Hair follicle dermal papilla cell (primary cell): ENCODE measurements at places on chromosomes 7 and 10. TPM values are rescaled to one million over a fixed set of nuclear protein-coding genes. Genes with fewer than 3 reads are reported as not detected.

The NUPR2 gene
- not detected in 2 replicates for total RNA-seq

The ZNF518A gene
- 13.1 and 20.3 TPM in 2 replicates for total RNA-seq

The PTF1A gene
- total RNA-seq: not detected in 2 replicates

The ASIC3 gene
- 0.12 and 0.16 TPM in 2 replicates for total RNA-seq

The SLC25A28 gene
- total RNA-seq: 18.0 and 19.5 TPM in 2 replicates

The CXCL12 gene
- 269 and 307 TPM in 2 replicates for total RNA-seq

The FAM241B gene
- not detected in 2 replicates for total RNA-seq

The LDB3 gene
- under 0.01 TPM in 1 of 2 replicates, not detected in the other for total RNA-seq

The CHN2 gene
- total RNA-seq: 0.36 TPM in 1 of 2 replicates, not detected in the other

The ITPRID1 gene
- total RNA-seq: not detected in 2 replicates

The IGFBP1 gene
- 0.12 TPM in 1 of 2 replicates, not detected in the other for total RNA-seq

The HOXA3 gene
- total RNA-seq: not detected in 2 replicates

The ANKRD61 gene
- total RNA-seq: 0.16 TPM in 1 of 2 replicates, not detected in the other

The AGAP5 gene
- 3.4 and 5.4 TPM in 2 replicates for total RNA-seq

The GIMAP2 gene
- total RNA-seq: 5.1 and 10.7 TPM in 2 replicates

The DYNC1I1 gene
- 0.81 and 0.85 TPM in 2 replicates for total RNA-seq

The BMI1 gene
- 42.6 and 44.3 TPM in 2 replicates for total RNA-seq

The TFPI2 gene
- 1.9 and 2.8 TPM in 2 replicates for total RNA-seq

The HERPUD2 gene
- 31.6 and 37.0 TPM in 2 replicates for total RNA-seq

The HKDC1 gene
- total RNA-seq: 0.16 and 0.24 TPM in 2 replicates

The EPHA1 gene
- not detected in 2 replicates for total RNA-seq

The ABCC2 gene
- total RNA-seq: 1.1 and 1.3 TPM in 2 replicates

The SPDYE16 gene
- 0.16 TPM in 1 of 2 replicates, not detected in the other for total RNA-seq

The MRLN gene
- not detected in 2 replicates for total RNA-seq

The MMD2 gene
- not detected in 2 replicates for total RNA-seq

The SYNPO2L gene
- under 0.01 TPM in 1 of 2 replicates, not detected in the other for total RNA-seq

The GTF2I gene
- total RNA-seq: 114 and 153 TPM in 2 replicates

The AKR1C4 gene
- total RNA-seq: not detected in 2 replicates

The DMTF1 gene
- total RNA-seq: 59.4 and 98.2 TPM in 2 replicates

The ZNF804B gene
- not detected in 2 replicates for total RNA-seq

The CRYGN gene
- total RNA-seq: 0.16 and 0.61 TPM in 2 replicates

The GOLGA7B gene
- under 0.01 TPM in 2 replicates for total RNA-seq

The SLC16A12 gene
- total RNA-seq: not detected in 2 replicates

The IFT22 gene
- 26.6 and 31.0 TPM in 2 replicates for total RNA-seq

The CFTR gene
- total RNA-seq: under 0.01 and 0.16 TPM in 2 replicates

The IPMK gene
- total RNA-seq: 11.7 and 11.8 TPM in 2 replicates

The ELN gene
- 36.6 and 38.0 TPM in 2 replicates for total RNA-seq

The TMEM254 gene
- 11.2 and 15.1 TPM in 2 replicates for total RNA-seq

The HK1 gene
- total RNA-seq: 141 and 167 TPM in 2 replicates

The PDK4 gene
- total RNA-seq: 0.49 TPM in 2 replicates

The PILRA gene
- 0.36 TPM in 1 of 2 replicates, not detected in the other for total RNA-seq

The TEX47 gene
- total RNA-seq: not detected in 2 replicates

The CCL24 gene
- not detected in 2 replicates for total RNA-seq

The TAS2R41 gene
- 0.49 TPM in 1 of 2 replicates, not detected in the other for total RNA-seq

The CDH23 gene
- 0.24 and 0.49 TPM in 2 replicates for total RNA-seq

The LAMTOR4 gene
- total RNA-seq: 54.8 and 60.7 TPM in 2 replicates

The SSC4D gene
- 0.32 and 1.2 TPM in 2 replicates for total RNA-seq

The KIAA1549 gene
- 3.0 and 3.6 TPM in 2 replicates for total RNA-seq

The ZSCAN25 gene
- total RNA-seq: 14.0 and 22.6 TPM in 2 replicates

The DGKB gene
- total RNA-seq: 0.32 and 0.97 TPM in 2 replicates

The GAD2 gene
- not detected in 2 replicates for total RNA-seq

The COL26A1 gene
- total RNA-seq: not detected in 2 replicates

The TSPAN12 gene
- 1.1 and 2.1 TPM in 2 replicates for total RNA-seq

The WASL gene
- total RNA-seq: 20.4 and 25.8 TPM in 2 replicates

The TRIM50 gene
- not detected in 2 replicates for total RNA-seq

The ZNF365 gene
- 3.9 and 4.0 TPM in 2 replicates for total RNA-seq

The CPXM2 gene
- total RNA-seq: 16.8 and 30.5 TPM in 2 replicates

The GPER1 gene
- total RNA-seq: 4.2 and 6.0 TPM in 2 replicates
